ENCODE measurements at places on chromosomes 6 and 20. TPM values are rescaled to one million over a fixed set of nuclear protein-coding genes. Genes with fewer than 3 reads are reported as not detected.

DNA sequence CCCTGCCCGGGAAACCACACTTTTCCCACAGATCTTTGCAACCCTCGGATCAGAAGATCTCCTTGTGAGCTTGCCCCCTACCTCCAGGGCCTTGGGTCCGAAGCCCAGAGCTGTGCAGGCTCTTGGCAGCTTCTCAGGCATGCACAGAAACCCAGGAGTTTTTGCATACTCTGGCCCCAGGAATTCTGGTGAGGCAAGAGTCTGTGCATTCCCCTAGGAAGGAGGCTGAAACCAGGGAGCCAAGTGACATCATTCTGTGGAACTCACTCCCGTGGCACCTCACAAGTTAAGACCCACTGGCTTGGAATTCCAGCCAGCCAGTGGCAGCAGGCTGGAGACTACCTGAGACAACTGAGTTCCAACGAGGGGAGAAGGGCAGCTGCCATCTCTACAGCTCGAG lies 100.1 kb downstream of the TNFRSF21 start:
- DNase-seq: no peak

DNA sequence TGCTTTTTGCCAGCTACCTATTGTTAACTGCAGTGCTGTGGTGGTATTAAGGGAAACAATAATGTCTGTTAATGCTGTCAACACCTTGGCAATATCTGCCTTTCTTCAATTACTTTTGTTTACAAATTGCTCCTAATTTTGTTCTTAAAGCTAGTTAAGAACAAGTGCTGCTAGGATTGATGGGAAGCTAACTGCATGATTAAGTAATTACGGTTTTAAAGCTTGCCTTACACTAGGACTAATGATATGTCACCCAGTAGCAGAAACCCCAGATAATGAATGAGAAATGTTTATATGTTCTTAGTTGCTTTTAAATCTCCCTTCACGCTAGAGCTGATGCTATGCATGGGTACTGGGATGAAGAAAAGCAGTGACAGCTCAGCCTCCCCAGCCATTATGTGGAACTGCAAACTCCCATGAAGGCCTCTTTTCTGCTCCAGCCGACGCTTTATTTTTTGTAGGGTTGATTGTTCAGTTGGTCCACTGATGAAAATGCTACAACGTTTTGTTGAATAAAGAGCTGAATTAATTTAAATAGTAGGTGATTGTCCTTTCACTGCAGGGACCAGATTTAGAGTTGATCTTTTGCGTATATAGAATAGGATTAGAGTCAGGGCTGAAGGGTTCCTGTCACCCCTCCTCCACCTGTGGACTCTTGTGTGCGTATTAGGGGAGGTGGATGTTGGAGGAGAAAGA lies 610.5 kb downstream of the TFAP2B start:
- DNase-seq: no peak

TUBE1 gene
- 37.0 TPM for total RNA-seq

HLA-DRA gene
- total RNA-seq: 0.62 TPM
